Central memory CD4-positive, alpha-beta T cell (primary cell): ENCODE measurements at places on chromosomes 2 and 18.

GRCh38 chr2:108617617-108618016 is 83.3 kb downstream of the LIMS1 start:
- no peak for DNase-seq

DNA sequence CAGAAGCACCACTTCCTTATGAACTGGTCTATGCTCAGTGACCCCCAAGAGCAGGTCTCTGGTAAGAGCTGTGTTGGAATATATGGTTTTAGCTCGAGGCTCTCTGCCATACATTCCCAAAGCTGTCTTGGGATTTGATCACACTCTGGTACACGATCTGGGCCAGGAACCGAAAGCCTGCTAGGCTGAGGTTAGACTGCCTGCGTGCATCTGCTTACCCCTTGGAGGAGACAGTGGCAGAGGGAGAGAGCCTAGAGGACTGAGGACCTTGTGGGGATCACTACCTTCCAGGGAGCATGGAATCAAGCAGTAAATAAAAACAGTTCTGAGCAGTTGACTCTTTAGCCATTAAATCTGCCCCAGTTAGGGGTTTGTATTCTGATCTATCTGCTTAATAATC is 63.7 kb downstream of the ZNF532 start:
- DNase-seq: no peak

GRCh38 chr2:148300544-148300943 is 279.7 kb downstream of the MBD5 start:
- DNase-seq: no peak

DNA sequence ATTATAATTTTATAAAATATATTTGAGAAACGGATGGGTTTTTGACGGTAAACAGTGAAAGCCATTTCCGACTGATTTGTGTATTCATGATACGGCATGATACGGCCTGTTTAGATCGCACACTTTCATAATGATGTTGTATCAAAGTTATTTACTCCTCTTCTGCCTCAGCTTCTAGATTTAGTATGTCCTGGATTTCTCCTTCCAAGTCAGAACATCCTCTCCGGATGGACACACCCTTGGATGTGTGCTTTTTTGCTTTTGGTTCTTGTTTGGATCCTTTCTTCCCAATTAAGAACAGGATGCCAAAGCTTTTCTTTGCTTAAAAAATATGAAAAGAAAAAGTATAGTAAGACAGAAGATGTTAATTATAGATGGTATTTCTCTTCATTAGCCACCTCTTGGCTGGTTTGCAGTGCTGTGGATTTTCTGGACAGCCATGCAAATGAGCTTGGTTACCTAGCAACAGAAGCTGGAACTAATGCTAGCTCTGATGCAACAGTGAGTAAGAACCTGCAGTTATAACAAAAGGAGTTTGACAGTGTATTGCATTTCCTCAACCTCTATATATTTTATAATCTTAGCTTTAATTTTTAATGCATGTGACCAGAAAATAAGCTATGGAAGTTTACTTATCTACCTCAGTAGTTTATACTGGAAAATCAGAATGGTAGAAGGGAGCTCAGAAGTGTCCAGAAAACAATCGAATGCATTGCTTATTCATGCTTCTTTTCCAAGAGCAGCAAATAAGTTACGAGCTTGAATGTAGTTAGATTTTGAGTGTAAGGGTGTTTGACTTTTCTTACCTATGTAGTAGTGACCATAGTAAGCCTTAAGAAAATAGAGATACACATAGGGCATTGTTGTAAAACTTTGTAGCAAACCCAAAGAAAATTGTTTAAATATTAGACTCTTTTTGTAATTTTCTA is 27.9 kb downstream of the RMND5A start:
- DNase-seq: no peak

DNA sequence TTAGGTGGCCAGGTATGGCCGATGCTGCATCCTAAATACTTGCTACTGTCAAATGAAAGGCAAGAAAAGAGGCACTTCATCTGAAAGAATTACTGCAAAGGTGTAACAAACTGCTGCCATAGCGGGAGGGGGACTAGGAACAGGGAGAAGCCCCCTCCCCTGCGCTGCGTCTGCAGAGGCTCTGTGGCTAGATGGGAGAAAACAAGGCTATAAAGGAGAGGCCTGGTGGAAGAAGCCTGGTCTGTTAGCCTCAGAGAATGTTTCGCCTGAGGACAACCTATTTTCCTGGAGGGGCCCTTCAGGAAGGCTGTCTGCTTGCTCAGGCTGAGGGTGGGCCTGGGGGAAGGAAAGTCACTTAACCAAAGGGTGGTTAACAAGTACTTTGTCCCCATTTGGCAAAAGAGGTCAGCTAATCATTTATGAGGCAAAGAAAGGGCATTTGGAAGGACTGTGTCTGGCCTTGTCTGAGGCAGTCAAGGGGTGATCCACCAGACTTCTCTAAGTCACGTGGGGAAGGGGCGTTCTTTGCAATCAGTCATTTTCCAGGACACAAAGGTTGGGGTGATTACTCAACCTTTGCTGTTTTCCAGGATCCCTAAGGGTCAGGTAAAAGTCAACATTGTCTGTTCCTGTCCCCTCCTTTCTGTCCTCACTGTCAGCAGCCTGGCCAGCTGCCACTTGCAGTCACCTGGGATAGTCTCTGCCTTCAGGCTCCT is 103.0 kb upstream of the TMEM200C start:
- DNase-seq: no peak

- DNase-seq: no peak
Observed at GRCh38 chr2:240988571-240989271, 9.7 kb upstream of the SNED1 start.

GRCh38 chr18:22872900-22873537 is 60.1 kb upstream of the RBBP8 start:
- DNase-seq: no peak

- no peak for DNase-seq
Observed at GRCh38 chr2:195561116-195561921, 95.7 kb upstream of the SLC39A10 start.

DNA sequence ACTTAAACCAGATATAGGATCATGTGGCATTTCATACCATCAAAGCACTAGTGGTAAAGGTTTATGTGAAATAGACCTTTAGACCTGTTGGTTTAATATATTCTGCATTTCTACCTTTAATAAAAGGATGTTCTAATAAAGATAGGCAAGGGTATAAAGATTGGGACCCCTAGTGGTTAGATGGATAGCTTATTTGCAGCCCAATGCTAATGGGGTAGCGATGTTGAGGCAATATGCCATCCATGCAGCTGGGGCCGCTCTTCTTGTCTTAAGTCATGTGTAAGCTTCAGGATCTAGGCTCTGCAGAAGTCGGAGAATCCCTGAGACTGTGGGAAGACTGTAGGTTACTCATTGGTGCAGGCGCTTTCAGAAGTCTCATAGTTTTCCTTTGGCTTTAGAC is 114.9 kb downstream of the ICOS start:
- peak; percentile 13 for DNase-seq

DNA sequence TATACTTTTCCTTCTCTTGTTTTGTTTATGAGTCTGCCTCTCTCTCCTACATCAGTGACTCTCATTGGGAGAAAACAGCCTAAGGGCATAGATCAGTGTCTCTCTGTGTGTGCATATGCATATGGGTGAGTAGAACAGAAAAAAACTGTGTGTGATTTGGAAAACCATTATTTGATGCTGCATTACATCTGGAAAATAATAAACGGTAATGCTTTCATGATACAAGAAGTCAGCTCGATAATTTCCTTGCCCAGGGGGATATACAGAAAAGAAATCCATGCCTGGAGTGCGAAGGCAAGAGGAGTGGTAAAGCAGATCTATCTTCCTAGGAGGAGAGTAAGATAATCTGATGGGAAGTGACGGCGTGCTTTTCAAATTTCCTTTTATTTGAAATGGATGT is 221.5 kb upstream of the LYPD1 start:
- no peak for DNase-seq

- DNase-seq: no peak
Observed at GRCh38 chr2:82675186-82675585, 1783.9 kb downstream of the SUCLG1 start.

DNA sequence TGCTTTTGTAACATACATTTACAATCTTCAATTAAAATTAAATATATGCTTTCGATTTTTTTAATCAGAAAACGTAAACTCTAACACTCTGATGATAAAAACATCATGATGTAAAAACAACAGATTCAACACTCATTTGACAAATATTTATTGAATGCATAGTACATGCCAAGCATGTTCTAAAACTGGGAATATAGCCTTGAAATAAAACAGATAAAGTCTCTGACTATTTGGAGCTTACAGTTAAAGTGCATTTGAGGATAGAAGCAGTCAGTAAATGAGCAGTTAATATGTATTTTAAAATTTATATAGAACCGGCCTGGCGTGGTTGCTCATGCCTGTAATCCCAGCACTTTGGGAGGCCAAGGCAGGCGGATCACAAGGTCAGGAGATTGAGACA is 47.8 kb downstream of the TMX3 start:
- no peak for DNase-seq

- no peak for DNase-seq
Observed at GRCh38 chr2:3296182-3296972, 81.2 kb downstream of the EIPR1 start.

DNA sequence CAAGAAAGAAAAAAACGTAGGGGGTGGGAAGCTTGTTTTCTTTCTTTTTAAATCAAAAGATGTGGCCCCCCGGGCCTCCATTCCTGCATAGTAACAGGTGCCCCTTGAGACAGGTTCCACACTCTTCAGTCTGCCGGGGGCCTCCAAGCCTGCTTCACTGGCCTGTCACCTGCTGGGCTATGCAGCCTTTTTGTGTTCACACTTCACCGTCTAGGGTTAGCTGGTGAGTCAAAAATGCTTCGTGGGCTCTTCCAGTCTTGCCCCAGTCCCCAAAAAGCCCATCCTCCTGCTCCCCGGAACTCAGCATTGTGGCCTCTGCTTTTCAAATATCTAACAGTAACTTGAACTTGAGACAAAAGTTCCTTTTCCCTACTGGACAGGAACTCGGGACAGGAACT is 67.9 kb downstream of the POLR1A start:
- DNase-seq: no peak

DNA sequence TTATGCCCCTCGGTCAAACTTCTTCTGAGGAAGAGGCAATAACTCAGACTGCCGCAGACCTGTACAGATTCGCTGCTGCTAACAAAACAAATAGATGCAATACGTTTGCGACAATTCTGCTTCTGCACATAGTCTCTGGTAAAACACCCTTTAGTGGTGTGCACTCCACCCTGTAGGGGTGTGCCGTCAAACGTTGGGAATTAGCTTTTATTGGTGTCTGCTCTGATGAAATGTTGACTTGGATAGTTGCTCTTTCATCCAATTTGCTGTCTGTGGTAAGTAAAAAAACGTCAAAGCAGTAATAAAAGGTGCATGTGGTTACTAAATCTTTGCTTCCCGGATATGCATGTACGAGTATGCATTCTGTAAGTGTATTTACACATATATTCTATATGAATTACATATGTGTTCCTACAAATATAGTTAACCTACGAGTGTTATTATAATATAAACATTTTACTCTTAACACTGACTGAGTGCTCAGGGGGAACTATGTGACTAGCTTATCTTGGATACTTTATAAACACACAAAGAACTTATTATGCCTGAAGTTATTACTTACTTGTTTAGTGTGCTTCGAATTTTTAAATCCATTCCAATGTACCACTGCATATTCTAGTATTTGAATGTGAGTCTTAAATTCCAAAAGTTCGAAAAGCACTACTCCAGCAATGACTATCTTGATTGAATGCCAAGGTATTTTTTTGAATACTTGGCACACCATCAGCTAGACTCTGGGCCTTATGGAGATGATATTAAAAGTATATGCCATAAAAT is 610.2 kb downstream of the ZEB2 start:
- no peak for DNase-seq

GRCh38 chr2:233535271-233535670 is 31.3 kb downstream of the USP40 start:
- DNase-seq: no peak

- no peak for DNase-seq
Observed at GRCh38 chr2:219284501-219285372, 5.6 kb downstream of the DNAJB2 start.

GRCh38 chr18:44986933-44987332 is 306.2 kb downstream of the SETBP1 start:
- no peak for DNase-seq

DNA sequence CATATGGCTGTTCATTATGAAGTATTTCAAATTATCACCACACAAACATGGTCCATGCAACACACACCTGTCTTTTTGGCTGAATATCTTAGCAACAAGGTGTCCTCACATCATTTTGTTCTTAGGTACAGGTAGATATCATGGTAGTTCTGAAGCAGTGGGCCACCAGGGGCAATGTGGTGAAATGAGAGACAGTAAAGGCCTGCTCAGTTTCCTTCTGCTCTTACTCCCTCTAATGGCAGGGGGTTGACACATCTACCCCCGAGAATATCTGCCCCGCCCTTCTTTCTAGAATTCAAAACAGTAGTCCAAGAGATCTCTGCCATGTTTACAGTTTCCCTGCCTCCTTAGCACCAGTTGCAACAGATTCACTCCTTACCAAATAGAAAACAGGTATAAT is 147.0 kb upstream of the KLHL14 start:
- DNase-seq: no peak

- no peak for DNase-seq
Observed at GRCh38 chr2:15825276-15825980, 114.9 kb upstream of the MYCN start.

- no peak for DNase-seq
Observed at GRCh38 chr2:197878792-197879191, 74.4 kb downstream of the PLCL1 start.

GRCh38 chr2:154158101-154158500 is 286.4 kb downstream of the GALNT13 start:
- DNase-seq: no peak

- no peak for DNase-seq
Observed at GRCh38 chr18:27713037-27713737, 463.7 kb downstream of the CDH2 start.

- DNase-seq: no peak
Observed at GRCh38 chr2:239137165-239137897, 263.5 kb downstream of the HDAC4 start.

- DNase-seq: no peak
Observed at GRCh38 chr2:107808959-107809358, 17.7 kb upstream of the RGPD4 start.

DNA sequence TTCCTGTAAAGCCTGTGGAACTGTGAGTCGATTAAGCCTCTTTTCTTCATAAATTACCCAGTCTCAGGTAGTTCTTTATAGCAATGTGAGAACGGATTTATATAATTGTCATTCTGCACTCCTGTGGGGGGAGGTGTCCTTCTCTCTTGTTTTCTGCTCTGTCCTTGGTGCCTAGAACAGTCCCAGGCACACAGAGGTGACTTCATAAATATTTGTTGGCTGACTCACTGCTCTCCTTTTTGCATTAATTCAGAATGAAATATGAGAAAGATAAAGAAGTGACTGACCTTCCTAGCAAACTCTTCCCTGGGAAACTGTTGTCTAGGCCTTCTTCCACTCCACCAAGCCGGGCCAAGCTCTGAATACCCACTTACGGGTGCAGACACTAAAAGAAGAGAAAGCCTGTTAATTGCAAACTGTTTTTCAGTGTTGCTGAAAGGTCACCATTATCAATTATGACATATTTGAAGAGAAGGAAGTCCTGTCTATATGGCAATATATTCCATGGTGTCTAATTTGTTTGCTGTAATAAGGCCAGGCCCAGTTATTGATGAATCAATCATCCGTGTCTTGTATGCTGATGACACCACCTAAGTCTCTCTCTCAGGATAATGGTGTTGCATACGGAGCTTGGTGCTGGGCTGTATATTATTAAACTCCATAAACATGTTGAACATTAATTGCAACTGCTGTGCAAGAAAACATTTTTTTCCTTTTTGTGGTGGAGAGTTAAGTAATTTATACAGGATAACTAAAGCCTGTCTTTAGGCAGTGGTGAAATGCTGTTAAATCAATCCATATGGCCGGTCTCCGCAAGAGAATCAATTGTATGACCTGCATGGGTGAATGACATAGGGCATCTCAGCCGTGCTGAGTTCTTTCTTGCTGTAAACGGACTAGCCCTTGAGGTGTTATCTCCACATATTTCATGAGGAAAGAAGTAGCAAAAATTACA is 567.5 kb downstream of the SLC4A3 start:
- DNase-seq: no peak
